Neural progenitor cell (in vitro differentiated cells): ENCODE measurements at places on chromosomes 3 and 15.

DNA sequence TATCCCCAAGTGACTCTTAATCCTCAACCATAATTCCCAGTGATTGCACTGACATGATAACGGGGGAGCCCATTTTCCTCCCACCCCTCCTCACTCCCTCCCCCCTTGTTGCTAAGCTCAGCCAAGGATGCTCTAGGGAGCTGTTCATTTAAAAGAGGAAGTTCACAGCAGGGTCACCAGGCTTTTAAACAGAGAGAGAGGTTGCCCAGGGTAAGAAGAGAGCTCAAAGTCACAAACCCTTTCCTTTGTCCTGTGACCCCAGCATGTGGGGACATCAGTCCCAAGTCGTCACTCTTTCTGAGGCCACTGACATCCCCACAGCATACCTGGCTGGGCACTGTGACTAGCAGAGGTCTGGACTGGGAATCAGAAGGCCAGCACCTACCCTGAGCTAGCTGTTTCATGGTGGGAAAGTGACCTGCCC lies 144.1 kb downstream of the RORA start:
- peak; percentile 62 for DNase-seq

DNA sequence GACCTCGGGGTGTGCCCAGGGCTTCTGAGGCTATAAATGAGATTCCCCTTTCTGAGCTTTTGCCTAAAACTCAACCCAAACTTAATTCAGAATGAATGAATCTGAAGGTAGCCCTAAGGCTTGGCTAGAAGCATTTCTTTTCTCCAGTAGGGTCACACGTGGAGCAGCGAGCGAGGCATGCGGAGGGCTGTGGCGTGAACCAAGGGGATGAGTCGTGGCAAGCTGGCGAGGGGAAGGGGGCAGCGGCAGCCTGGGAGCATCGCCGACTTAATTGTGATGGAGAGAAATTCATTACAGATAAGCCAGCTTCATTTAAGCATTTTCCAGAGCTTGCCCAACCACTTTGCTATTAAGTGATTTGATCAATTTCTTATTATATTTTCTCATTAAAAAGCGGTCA lies 79.9 kb downstream of the CHSY1 start:
- DNase-seq, result no peak

GRCh38 chr15:59976480-59977271 lies 27.4 kb upstream of the FOXB1 start:
- DNase-seq, result no peak

GRCh38 chr15:87477737-87478686 lies 778.5 kb downstream of the NTRK3 start:
- peak; percentile 15 for DNase-seq
